ENCODE measurements at places on chromosomes 5 and 9.

- no peak for DNase-seq
Observed at GRCh38 chr5:66967826-66968262, 228.8 kb downstream of the CD180 start.

GRCh38 chr9:102035929-102036328 is 297.5 kb upstream of the GRIN3A start:
- DNase-seq, result no peak

DNA sequence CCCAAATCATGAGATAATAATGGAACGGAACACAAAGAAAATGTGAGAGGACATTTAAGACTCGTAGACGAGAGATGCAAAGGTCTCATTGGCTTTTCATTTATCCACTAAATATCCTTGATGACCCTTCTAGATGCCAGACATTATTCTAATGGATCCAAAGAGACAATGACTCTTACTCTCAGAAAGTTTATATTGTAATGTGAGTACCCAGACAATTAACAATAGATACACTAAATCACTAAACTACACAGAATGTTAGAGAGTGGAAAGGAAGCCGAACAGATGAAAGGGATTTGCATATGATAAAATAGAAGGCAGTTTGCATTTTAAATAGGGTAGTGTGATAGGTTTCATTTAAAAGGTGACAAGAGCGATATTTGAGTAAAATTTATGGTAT is 973.3 kb downstream of the TAF11L14 start:
- no peak for DNase-seq

- no peak for DNase-seq
Observed at GRCh38 chr5:74630453-74631066, 10.0 kb downstream of the ENC1 start.

DNA sequence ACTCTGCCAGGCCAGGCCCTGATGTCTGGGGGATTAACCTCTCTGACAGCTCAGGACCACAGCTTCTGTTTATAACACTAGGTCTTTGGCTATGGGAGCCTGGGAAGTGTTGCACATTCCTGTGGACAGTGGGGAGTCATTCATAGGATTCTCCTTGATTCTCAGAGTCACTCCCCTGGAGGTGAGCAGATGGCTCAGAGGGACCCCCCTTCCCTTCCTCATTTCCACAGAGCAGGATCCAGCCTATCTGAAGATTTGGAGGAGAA is 60.2 kb downstream of the NRG2 start:
- DNase-seq, result no peak

GRCh38 chr5:28400076-28400475 is 1361.7 kb upstream of the CDH9 start:
- no peak for DNase-seq

- peak; percentile 70 for DNase-seq
Observed at GRCh38 chr9:36995927-36996705, 38.0 kb downstream of the PAX5 start.

DNA sequence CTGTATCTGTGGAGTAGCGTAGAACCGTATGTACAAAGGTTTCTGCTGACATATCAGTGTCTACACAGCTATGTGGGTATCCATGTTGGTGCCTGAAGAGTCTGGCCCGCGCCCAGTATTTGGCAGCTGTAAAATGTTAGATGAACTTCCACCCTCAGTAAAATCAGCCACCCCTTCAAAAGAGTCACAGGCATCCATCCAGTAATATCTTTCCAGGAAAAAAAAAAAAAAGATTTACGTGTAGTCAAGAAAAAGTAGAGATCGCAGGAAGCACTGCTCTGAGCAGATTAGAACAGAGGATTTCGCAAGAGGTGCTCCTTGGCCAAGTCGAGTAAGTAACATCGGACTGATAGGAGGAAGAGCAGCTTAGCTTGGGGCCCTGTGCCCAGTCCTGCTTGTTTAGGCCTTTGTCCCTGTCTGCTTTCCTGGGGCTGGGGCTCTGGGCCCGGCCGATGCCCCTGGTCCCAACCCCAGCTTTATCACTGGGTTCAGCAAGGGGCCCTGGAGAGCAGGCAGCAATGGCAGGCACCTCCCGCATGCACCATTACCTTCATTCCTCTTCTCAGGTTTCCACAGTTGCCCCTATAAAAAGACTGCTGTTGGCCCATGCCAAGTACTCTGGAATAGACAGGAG is 21.2 kb downstream of the DAPK1 start:
- DNase-seq, result peak; percentile 77

GRCh38 chr5:113513384-113514288 is at the start of gene YTHDC2:
Gene YTHDC2 (plus strand): TSS chr5:113513694. CDS start chr5:113513896, 202 bp downstream.
- peak; percentile 90 for DNase-seq

DNA sequence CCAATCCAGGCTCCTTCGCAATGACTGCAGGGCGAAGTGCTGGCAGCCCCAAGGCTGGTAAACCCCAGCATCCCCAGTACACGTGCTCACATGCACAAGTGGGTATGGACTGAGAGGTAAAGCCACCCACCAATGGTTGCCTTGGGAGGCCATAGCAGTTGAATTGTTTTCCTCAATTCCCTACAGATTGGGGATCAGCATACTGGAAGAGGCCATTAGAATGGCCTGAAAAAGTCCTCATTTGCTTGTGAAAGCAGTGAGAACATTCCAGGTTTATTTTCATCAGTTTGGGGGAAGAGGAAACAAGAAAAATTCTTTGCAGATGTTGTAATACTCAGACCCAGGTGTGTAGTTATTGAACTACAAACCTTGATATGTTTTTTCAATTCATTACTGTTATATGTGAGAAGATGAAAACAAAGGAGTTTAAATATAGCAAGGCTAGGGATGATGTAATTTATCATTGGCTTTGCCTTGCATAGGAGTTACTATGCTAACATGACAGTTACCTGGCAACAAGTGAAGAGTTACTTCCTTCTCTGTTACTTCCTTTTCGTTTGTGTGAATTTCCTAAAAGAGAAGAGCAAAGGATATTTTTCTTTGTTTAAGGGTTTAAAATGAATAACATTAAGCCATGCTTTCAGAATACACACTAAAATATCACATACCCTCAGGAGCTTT is 36.4 kb downstream of the MTMR12 start:
- peak; percentile 43 for DNase-seq

DNA sequence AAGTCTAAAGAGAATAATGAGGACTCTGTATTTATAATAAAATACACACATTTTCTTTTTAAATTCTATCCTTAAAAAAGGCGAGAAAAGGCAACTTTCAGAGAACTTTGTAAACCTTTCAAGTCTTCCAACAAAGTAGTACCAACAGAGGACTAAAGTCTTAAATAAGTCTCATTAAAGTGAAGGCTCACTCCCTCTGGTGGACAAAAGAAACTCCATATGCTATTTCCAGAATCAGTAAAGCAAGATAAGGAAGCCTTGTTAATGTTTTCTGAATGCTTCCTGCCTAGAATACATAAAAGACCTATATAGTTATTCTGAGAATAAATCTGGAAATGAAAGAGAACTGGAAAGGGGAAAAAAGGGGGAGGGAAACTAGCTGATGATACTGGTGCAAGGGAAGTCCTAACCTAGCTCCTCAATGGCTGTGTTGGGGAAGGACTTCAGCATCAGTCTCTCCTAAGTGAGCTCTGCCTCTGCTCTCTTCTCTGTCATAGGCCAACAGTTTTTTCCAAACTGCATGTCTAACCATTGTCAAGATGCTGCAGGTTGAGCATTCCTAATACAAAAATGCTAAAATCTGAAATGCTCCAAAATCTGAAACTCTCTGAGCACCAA is 7.2 kb downstream of the HMGCS1 start:
- DNase-seq, result peak; percentile 74

- no peak for DNase-seq
Observed at GRCh38 chr5:124477062-124477461, 269.4 kb downstream of the ZNF608 start.

DNA sequence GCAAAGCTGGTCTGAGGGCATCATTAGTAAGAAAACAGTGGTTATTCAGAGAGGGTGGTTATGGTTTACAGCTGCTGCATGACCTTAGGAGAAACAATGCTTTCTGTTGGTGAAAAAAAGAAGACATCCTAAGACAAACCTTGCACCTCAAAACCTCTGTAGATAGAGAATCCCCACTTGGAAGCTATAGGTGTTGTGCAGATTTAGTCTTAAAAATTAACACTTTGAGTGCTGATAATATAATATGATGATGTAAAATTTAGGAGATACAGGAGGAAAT is 1.4 kb upstream of the PTTG1 start:
- DNase-seq, result no peak

DNA sequence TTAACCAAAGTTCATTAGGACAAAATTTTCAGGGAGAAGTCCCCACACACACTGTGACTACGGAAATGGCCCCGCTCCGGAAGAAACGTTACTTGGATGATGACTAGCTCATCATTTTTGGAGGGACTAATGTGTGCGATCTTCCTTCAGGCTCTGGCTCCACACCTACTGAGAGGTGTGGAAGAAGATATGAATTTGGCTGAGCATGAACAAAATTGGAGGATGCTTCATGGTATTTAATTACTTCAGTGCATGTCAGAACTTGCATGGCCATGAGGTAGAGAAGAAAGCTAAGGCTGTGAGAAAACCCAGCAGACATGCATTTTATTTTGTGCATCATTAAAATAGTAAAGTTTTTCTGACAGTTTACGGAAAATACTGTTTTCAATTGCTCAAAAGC is 202.1 kb upstream of the TLE4 start:
- DNase-seq, result no peak

DNA sequence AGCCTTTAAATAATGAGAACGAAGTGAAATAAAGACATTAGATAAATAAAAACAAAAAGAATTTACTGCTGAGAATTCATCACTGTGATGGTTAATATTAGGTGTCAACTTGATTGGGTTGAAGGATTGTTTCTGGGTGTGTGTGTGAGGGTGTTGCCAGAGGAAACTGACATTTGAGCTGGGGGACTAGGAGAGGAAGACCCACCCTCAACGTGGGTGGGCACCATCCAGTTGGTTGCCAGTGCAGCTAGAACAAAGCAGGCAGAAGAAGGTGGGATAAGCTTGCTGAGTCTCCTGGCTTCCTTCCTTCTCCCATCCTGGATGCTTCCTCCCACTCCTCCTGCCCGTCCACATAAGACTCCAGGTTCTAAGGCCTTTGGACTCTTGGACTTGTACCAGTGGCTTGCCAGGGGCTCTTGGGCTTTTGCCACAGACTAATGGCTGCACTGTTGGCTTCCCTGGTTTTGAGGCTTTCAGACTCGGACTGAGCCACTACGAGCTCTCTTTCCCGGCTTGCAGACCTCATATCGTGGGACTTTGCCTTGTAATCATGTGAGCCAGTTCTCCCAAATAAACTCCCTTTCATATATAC is 43.7 kb upstream of the ABL1 start:
- DNase-seq, result no peak

DNA sequence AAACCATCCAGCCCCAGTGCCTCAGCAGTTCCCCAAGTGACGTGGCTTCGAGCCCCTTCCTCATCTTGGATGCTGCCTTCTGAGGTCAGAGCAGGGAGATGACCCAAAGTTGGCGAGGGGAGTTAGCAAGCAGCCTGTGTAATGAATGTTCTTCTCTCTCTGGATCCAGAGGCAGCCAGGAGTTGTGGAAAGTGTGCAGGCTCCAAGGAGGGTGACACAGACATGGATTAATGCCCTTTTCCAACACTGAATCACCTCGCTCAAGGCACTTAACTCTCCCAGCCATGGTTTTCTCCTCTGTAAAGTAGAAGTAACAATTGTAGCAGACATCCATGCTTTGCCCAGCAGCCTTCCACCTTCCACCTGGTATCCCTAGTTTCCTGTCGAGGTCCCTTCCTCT is 64.6 kb upstream of the HAND1 start:
- DNase-seq, result no peak

GRCh38 chr9:17761984-17762676 is 183.3 kb downstream of the SH3GL2 start:
- no peak for DNase-seq

- DNase-seq, result no peak
Observed at GRCh38 chr5:137014731-137015130, 484.4 kb downstream of the SPOCK1 start.

DNA sequence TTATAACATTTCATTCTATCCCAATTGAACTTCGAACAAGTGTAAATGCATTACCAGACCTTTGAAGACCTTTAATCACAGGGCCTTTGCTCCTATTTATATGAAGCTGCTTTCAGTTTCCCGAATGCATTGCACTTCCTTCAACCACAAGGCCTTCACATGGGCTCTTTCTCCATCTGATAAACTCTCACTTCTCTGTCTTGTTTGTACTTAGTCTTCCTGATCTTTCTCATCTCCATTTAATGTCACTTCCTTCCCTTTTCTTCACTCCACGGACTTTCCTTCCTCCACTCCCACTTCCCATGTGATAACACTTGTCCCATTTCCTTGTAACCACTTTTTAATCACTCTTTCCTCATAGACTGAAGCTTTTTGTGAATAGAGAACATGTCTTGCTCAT is 74.3 kb upstream of the TNC start:
- no peak for DNase-seq

DNA sequence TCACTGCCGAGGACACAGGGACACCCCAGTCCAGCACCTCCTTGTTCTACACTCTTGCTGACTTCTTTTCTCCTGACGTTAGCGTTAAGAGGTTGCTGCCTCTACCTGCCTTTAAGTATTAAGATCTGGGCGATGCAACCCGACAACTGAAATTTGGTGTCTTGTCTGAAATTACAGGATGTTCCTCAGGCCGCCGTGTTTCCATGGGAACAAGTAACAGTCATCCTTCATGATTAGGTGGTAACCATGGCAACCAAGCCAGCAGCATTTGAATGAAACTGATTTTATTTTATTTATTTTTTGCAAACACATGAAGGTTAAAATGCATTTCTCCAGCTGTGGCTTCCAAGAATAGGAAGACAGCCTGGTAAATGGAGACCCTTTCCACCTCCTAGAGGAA is 20.8 kb downstream of the DAB2IP start:
- DNase-seq, result no peak

DNA sequence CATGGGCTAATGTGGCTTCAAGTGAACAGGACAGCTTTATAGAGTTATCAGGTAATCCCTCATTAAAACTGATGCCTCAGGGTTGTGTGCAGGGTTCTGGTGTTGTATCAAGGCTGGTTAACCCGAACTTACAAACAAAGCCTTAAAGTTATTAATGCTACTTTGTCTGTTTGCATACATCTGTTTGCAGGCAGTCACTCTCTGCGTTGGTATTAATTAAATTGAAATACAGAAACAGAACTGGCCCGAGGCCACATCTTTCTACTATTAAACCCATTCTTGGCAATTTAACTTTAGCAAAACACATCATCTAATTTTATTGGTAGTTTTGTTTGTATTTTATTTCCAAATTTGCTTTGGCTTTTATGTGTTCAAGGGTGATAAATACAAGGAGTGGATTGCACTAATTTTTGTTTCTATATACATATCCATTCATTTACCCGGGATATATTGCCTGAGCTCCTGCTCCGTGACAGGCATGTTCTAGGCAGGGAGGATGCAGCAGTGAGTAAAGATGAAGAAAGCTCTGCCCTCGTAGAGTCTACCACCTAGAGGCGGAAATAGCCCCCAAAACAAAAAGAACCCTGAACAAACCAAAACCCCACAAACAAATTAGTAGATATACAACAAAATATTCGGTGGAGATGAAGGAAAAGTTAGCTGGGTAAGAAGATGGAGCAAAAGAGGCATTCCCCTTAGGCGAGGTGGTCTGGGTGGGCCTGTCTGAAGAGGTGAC is 164.2 kb downstream of the MACROH2A1 start:
- DNase-seq, result no peak

DNA sequence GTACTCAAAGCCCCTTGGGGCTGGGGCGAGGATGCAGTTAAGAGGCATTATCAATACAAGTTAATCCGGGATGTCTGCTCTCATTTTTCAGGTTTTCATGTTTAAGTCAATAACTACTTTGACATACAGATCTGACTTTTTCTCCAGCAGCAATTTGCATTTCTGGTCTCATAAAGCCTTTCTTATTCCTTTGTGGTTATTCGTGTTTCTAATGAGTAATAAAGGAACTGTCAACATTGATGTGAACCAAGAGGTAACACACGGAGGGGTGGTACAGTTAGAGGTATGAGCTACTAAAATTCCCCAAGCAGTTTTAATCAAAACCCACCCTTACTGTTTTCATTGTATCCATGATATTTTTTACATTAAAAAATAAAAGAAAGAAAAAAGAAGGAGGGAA is 138.0 kb upstream of the NFIB start:
- no peak for DNase-seq
